ENCODE measurements at places on chromosomes 1 and 21. TPM values are rescaled to one million over a fixed set of nuclear protein-coding genes. Genes with fewer than 3 reads are reported as not detected.
A peak's percentile ranks its signal among the peaks of the same experiment; 100 is the strongest.

DNA sequence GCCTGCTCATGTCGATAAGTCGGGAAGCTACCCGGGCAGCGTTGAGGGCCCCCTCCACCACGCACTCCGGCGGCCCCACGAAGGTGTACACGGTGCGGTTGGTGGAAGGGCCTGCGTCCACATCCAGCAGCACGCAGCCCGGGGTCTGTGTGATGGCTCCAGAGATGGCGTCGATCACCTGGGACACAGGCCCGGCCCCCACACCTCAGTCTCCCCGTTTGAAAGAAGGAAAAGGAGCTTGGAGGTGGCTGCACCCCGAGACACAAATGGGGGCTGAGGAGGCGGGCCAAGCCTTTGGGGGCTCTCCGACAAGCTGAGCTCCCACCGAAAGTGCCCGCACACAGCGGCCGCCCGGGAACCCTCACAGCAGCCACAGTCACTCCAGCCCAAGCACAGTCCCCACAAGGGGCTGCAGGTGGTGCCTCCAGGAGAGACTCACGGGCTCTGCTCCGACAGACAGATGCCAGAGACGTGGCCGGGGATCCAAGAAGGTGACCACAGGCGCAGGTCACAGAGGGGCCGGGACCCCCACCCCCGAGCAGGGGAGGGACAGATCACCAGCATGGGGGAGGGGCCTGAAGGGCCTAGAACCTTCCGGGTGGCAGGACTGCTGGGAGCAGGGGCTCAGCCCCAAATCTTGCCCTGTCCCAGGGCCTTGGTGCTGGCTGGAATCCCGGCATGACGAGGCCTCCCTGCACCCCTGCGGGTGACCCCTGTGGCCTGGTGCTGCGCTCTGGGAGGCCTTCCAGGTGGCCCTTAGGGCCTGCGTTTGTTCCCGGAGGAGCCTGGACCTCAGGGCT lies 1.0 kb downstream of the FTCD start:
- no peak for DNase-seq

GRCh38 chr1:159261721-159262494 lies 40.2 kb upstream of the FCER1A start:
- DNase-seq: no peak

GRCh38 chr1:229325401-229325800 lies 17.4 kb downstream of the CCSAP start:
- no peak for DNase-seq

DNA sequence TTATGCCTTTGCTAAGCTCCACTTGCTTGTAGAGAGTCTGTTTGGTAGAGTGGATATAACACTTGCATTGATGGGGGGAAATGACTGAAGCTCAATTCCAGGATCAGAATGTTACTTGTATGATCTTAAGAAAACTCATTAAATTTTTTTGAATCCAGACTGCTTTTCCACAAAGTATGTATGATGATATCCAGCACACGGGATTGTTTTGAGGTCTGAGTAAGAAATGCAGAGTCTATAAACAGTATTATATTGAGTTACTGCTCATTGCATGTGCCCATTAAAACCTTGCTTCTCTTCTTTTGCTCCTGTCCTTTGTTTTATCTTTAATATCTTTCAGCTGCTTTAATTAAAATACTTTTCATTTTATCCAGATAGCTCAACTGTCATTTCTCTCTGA lies 570.4 kb upstream of the ZRANB2 start:
- DNase-seq: no peak

GRCh38 chr1:22114083-22115012 lies 28.5 kb downstream of the WNT4 start:
- DNase-seq: no peak

Gene OPTC
- total RNA-seq: not detected

DNA sequence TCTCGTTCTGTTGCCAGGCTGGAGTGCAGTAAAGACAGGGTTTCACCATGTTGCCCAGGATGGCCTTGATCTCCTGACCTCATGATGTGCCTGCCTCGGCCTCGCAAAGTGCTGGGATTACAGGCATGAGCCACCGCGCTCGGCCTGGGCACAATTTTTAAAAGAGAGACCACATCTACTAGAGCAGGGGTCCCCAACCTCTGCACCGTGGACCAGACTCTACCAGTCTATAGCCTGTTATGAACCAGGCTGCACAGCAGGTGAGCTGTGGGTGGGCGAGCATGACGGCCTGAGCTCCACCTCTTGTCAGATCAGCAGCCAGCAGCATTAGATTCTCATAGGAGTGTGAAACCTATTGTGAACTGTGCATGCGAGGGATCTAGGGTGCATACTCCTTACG lies 20.8 kb downstream of the TNNT2 start:
- no peak for DNase-seq

- DNase-seq: no peak
Observed at GRCh38 chr1:46467183-46467504, 22.5 kb upstream of the DMBX1 start.

Gene NID1
- total RNA-seq: 0.29 TPM

DNA sequence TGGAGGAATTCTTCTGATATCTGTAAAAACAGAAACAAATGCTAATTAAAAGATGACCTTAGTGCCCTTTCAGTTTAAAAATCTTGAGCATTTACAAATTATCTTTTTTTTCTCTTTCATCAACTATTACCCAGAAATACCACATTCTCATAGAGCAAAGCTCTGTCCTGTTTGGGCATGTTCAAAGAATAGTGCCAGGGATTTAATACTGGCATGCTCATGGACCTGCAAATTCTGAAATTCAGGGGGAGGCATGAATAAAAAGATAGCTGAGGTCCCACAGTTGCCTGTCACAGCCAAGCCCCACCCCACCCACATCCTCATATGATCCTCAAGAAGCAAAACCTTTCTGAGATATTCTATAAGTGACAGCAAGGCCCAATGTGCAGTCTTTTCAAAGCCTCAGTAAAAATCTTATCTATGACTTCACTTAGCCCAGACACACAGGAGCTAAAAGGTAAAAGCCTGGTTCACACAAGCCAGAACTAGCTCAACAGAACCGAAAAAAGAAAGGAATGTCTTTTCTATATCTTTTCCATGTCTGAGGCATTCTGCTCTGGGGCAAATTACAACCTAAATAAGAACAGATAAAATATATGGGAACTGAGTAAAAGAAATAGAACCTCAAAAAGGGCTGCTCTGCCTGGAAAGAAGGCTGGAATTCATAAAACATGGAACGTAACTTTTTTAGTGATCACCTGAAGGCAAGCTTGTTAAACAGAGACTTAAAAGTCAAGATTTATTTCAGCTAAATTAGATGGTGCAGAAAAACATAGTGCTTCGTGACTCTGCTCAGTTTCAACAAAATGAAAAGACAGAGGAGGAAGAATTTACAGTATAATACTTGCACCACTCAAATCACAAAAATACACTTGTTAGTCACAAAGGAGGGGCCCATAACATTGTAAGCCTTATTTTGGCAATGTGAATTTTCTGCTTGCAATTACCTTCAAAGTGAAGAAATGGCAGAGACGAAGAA lies 11.0 kb downstream of the WLS start:
- no peak for DNase-seq

DNA sequence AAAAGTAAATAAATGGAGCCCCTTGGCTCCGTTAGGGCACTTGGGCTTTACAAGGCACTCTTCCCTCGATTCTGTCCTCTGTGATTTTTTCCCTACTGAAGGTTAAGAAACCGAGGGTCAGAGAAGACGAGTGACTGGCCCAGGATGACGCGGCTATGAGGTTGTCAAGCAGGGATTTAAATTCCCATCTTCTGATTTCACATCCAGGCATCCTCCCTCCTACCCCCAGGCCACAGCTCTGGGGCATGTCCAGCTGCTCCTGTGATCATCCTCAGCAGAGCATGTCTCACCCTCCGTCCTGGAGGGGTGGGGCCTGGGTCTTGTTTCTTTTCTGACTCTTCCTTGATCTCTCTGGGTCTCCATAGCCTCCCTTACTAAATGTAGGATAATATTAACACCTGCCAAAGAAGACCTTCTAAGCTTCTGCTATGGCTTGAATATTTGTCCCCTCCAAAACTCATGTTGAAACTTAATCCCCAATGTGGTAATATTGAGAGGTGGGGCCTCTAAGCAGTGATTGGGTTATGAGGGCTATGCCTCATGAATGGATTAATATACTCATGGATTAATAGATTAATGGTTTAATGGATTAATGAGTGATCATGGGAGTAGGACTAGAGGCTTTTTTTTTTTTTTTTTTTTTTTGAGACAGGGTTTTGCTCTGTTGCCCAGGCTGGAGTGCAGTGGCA lies 4.6 kb downstream of the CRYBG2 start:
- no peak for DNase-seq

GRCh38 chr1:46665983-46666382 lies 2.2 kb downstream of the ATPAF1 start:
- no peak for DNase-seq

Gene CSDE1
- 479 TPM for total RNA-seq

GRCh38 chr21:39003982-39004633 lies 179.1 kb downstream of the PSMG1 start:
- DNase-seq: no peak

DNA sequence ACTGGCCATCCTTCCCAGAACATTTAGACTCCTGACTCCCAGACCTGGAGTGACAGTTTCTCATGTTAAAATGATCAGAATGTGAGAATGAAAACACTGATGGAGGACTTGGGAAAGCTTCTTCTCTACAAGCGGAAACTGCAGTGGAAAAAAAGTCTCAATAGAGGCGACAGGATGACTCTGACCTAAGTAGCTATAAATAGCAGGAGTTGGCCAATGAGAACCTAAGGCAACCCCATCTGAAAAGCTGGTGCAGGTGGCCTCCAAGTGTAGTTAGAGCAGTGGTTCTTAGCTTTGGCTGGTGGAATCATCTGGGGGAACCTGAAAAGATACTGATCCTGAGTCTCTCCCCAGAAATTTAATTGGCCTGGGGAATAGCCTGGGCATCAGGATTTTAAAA lies 44.2 kb upstream of the EXOSC10 start:
- DNase-seq: no peak

DNA sequence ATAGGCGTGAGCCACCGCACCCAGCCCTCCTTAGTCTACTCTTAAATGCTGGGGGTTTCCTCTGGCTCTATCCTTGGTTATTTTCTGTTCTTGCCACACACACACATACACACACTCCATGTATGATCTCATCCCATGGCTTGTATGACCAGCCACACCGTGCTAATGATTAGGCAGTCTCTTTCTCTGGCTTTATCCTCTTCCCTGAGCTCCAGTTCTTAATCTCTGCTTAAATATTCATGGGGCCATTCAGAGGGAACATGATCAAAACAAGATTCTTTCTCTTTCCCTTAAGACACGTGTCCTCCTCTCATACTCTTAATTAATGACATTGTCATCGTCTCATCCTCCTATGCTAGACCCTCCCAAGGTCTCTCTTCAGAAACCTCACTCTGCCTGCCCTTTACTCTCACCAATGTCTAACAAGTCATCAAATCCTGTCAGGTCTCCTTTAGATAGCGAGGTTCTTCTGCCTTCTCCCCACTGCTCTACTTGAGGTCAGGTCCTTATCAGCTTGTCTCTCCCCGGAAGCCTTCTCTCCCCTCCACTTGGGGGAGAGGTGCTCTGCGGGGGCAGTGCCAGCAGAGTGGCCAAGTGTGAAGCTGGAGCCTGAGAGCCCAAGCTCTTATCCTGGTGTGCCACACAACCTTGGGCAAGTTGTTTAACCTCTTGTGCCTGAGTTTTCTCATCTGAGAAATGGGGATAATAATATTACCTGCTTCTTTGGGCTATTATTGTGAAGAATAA lies 83.0 kb upstream of the GNG12 start:
- DNase-seq: no peak

DNA sequence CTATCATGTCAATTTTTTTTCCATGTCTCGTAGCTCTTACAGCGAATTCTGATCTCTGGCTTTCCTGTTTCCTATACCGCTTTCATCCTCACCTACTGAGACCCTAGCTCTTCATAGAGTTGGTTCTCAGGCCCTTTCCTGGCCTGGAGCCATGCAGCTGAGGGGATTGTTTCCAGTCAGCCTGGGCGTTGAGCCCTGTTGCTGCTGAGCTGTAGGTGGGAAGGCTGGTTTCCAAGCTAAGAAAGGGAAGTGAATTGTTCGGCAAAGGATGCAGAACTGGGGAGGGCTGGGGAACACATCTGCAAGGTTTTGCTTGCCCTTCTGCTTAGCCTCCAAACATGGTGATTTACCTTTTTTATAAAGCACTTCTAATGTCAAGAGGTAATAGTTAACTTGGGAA lies 41.5 kb downstream of the SPATA46 start:
- no peak for DNase-seq

Gene RYR2
- total RNA-seq: 0.02 TPM

- no peak for DNase-seq
Observed at GRCh38 chr1:113976609-113977278, 2.5 kb upstream of the OLFML3 start.

Gene TAL1
- total RNA-seq: 0.17 TPM

DNA sequence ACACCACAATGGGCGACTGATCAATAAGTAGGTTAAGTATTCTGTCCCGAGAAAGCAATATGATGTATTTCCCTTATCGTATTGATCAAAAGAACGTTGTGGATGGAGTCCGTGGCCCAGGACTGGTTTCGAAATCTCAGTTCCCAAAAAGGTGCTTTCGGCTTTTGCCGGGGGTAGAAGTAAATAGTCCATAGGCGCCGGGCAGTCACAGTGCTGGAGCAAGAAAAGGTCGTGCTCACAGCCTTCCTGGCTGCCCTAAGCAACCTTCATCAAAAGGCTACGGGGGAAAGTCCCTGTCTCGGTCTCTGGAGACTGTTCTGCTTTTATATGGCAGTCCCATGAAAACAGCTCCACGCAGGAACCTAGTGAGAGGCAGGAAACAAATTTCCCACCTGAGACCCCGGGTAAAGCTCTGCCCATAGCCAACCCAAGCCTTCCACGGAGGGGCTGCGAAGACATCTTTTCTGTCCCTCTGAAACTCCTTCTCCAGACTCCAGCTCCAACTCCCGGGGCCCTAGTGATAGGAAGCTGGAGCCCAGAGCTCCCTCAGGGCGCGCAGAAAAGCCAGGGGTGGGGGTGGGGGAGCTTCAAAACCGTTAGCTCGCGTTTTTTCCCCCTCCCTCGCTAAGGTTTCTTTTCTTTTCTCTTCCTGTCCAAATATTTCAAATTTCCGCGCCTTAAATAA lies 7.0 kb downstream of the CDKN2C start:
- DNase-seq: peak; percentile 31

Gene C1QA
- total RNA-seq: not detected

GRCh38 chr1:109927356-109927755 lies 16.7 kb downstream of the CSF1 start:
- no peak for DNase-seq

Gene RGS4
- not detected for total RNA-seq

Gene ASTN1
- total RNA-seq: not detected

Data from activated T-cell treated with anti-CD3 and anti-CD28 coated beads, Interleukin-2, amount 50 U/mL, for 72 hours (primary cell).